Skeletal muscle cell (primary cell): ENCODE measurements at places on chromosomes 13 and 19.

GRCh38 chr19:44876930-44877535 is 14.0 kb upstream of the TOMM40 start:
- no peak for DNase-seq

DNA sequence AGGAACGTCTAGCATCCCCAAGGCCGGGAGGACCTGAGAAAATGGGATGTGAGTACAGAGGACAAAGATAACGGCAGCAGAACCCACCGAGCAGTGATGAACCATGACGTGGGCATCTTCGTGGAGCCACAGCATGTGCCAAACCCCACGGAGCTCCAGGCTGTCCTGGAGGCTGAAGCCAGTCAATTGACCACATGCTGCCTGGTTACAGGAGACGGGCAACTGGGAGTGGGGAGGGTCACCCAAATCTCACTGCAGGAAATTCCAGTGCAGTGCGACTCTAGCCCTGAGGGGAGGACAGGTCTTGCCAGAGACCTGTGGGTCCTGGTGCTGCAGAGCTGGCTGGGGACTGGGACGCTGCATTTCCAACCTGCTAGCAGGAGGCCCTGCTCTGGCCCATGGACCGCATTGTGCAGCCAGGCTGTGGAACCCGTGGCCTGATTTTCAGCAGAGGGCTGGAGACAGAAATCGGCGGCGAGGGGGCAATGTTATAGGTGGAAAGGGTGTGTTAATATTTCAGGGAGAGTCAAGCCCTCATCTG is 3.2 kb upstream of the GRTP1 start:
- DNase-seq, result no peak

GRCh38 chr13:39632994-39633393 is 22.5 kb upstream of the COG6 start:
- DNase-seq, result no peak

- DNase-seq, result no peak
These were observed 47.1 kb downstream of the DCLK1 start for GRCh38 chr13:36084131-36084530.

GRCh38 chr19:42155796-42156195 is 23.6 kb upstream of the POU2F2 start:
- no peak for DNase-seq

DNA sequence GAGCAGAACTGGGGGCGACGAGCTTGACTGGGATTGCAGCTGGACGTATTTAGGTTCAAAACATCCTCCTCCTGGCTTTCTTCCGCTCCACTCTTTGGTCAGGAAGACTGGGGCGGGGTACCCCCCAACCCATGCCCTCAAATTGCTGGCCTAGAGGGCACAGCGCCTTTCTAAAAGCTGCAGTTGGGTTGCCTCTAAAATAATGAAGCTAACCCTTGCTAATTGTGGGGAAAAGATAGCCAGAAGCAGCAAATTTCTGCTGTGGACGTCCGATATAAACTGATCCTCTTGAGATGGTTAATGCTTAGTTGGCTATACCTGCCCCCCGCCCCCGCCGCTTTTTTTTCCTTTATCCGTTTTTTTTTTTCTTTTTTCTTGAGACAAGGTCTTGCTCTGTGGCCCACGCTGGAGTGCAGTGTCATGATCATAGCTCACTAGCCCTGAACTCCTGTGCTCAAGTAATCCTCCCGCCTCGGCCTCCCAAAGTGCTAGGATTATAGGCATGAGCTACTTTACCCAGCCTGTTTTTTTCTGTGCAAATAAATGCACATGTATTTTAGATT is 754 bp upstream of the CHERP start:
- no peak for DNase-seq

DNA sequence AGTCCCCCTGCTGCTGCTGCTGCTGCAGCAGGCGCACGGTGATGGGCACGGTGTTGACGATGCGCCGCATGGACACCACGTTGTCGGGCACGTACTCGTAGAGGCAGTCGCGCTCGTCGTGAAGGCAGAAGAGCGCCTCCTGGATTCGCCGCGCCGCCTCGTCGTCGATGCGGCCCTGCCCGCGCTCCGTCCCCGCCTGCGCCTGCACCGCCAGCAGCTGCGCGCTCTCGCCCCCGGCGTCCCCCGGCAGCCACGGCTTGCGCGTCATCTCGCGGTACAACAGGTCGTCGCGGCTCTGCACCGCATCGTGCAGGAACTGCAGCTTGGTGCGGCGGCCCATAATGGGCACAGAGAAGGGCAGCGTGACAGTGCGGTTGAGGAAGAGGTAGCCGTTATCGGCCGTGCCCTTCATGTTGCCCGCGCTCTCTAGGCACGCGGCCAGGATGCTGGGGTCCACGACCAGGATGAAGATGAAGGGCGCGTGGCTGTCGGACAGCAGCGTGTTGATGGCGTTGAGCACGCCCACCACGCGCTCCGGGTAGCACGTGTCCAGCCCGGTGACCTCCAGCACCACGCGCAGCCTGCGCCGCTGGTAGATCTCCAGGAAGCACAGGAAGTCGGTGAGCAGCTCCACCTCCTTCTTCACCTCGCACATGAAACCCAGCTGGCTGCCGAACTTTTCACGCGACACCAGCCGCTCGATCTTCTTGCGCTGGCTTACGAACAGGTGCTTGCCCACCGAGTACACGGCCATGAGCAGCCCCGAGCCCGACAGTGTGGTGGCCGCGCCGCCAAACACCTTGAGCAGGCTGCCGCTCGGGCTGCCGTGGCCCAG is 8.1 kb downstream of the NKPD1 start:
- DNase-seq, result no peak

DNA sequence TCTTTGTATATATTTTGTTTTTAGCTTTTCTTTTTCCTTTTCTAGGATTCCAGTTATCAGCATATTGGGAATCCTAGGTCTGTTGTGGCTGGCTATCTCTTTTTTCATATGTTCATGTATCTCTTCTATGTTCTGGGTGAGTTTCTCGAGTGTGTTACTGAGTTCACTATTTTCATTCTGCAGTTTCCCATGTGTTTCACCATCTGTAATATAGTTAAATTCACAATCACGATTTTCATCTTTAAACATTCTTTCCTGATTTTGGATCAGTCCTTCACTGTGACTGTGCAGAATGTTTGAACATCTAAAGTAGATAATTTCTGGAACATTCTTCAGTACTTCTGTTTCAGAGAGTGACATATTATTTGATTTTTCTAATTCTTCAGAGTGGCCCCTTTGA is 862.1 kb downstream of the OLFM4 start:
- no peak for DNase-seq

DNA sequence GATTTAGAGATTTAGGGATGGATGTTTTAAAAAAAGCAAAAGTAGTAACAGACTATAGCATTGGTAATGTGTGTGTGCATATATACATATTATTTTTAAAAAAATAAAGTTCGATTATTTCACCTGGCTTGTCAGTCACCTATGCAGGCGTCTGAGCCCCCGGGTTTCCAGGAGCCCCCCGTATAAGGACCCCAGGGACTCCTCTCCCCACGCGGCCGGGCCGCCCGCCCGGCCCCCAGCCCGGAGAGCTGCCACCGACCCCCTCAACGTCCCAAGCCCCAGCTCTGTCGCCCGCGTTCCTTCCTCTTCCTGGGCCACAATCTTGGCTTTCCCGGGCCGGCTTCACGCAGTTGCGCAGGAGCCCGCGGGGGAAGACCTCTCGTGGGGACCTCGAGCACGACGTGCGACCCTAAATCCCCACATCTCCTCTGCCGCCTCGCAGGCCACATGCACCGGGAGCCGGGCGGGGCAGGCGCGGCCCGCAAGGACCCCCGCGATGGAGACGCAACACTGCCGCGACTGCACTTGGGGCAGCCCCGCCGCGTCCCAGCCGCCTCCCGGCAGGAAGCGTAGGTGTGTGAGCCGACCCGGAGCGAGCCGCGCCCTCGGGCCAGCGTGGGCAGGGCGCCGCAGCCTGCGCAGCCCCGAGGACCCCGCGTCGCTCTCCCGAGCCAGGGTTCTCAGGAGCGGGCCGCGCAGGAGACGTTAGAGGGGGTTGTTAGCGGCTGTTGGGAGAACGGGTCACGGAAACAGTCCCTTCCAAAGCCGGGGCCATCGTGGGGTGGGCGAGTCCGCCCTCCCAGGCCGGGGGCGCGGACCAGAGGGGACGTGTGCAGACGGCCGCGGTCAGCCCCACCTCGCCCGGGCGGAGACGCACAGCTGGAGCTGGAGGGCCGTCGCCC is 840 bp upstream of the CCNA1 start:
- no peak for DNase-seq

DNA sequence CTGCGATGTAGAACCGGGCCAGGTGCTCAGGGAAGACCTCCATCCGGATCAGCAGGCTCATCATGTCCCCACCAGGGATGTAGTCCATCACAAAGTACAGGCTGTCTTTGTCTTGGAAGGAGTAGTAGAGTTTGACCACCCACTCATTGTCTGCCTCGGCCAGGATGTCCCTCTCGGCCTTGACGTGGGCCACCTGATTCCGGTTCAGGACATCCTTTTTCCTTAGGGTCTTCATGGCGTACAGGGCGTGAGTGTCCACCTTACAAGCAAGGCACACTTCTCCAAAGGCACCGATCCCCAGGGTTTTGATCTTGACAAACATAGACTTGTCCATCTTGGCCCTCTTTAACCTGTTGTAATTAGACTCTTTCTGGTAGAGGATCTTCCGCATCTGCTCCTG is 78.0 kb downstream of the LATS2 start:
- DNase-seq, result no peak

DNA sequence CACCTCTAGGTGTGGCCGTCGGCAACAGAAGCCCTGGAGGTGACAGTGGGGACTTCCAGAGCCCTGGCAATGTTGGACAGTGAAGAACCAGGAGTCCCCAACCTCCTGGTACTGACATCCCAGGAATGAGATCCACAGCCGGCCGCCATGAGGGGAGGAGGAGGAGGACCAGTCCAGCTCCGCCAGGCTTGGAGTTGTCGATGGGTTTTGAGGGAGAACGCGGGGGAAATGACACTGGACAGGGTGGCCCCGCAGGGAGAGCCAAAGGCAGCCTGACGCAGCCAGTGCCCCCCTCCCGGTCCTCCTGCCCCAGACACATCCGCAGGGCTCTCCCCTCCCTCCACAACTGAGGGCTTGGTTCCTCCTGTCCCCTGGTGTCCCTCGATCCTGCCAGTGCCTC is 57.9 kb downstream of the SPACA7 start:
- no peak for DNase-seq

DNA sequence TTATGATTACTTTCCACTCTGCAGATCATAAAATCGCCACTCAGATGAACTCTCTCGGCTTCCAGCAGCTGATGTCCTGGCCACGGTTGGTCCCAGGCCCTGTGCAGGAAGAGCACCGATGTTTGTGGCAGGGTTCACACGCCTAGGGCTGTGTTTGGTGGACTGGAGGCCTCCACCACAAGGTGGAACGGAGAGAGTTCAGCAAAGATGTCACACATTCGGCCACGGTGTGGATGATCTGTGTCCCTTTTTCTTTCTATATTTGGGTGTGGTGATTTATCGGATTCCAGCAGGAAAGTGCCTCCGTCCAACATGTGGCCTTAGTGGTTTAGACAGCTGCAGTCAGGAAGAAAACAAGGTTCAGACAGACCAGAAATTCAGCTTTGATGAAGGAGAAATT is 521 bp upstream of the SHISA2 start:
- no peak for DNase-seq

GRCh38 chr19:34655651-34656050 is 21.3 kb downstream of the SCGB2B2 start:
- no peak for DNase-seq

DNA sequence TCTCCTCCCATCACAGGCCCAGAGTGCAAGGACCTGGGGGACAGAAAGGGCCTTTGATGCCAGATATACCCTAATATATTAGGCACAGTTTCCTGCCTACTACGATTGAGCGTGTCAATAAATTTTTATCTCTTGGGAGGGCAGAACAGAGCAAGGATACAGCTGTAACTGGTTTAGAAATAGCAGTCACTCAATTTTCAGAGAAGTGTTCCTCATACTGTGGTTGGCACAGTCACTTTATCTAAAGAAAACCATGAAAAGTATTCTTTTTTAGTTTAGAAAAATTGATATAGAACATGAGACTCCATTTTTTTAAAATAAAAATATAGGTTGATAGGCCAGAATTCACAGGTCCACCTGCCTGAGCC is 460 bp upstream of the ZNF155 start:
- no peak for DNase-seq

- no peak for DNase-seq
These were observed 1.9 kb downstream of the SIGLEC14 start for GRCh38 chr19:51644636-51645271.

- DNase-seq, result no peak
These were observed 182.4 kb downstream of the NUFIP1 start for GRCh38 chr13:44806826-44807225.

DNA sequence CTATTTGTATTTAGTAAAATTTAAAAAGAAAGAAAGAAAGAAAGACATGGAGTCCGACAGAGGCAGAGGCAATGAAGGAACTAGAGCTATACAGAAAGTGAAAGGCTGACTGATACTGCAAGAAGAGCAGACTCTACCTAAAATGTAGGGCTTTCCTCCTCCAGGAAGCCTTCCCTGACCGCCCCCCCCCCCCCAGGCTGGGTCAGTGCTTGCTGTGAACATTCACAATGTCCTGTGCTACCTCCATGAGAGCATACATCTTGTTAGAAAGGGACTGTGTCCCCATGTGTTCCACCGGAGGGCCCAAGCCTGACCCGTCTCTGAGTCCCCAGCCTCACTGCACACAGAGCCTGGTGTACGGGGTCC is 5.7 kb upstream of the CA11 start:
- no peak for DNase-seq

DNA sequence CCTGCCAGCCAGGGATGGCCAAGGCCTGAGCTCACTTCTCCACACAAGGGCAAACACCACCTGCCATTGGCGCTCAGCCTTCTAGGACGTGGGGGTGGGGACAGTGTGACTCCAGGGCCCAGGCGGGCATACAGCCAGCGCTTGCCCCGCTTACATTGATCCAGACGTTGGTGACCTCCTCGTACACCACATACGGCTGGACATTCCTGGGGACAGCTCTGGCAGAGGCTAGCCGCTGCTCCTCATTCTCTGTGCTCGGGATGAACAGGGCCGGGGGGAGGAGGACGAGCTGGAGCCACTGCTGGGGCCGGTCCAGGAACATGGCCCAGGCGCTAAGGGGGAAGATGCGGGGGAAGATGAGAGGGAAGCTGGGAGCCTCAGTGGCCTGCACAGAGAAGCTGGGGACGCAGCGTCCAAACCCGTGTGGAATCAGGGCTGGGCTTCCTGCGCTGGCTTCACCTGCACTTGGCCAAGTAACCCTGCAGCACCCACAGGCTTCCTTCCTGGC is 25.1 kb upstream of the MYDGF start:
- DNase-seq, result no peak

- no peak for DNase-seq
These were observed 2.8 kb upstream of the TPM4 start for GRCh38 chr19:16073481-16073880.

GRCh38 chr19:43395561-43395960 is 19.1 kb upstream of the TEX101 start:
- DNase-seq, result no peak

DNA sequence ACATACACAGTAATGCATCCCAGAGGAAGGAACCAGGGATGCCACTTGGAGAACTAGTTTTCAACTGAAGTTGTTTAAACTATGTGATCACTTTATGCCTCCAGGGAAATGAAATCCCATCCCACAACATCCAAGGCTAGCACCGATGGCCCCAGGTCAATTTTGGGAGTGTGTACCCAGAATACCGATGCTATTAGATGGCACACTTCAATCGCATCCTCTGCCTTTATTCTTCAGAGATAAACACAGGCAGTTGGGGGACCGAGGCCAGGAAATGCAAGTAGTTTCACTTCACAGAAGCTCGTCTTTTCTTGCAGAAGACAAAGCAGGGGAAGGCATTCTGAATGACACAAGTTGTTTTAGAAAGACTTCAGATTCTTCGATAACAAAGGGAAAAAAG is 13.8 kb downstream of the STK24 start:
- DNase-seq, result no peak
